Esophagus squamous epithelium (tissue), 5 donors: ENCODE measurements at places on chromosomes 6 and 20.

DNA sequence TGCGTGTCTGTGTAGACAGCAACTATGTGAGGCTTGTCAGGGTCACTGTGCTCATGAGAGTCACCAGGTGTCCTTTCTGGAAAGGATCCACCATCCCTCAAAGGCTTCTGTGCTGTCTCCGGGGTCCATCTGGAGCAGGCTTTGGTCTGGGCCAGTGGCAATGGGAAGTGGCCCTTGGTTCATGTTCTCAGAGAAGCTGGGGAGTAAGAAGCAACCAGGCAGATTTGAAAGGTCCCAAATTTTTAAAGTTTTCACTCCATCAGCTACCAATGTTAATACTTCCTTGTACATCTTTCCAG lies 68.2 kb downstream of the GCNT2 start:
- no peak for DNase-seq

- no peak for DNase-seq
These were observed 118.7 kb downstream of the HFE start for GRCh38 chr6:26205625-26206574.

GRCh38 chr20:815914-816606 lies 17.5 kb upstream of the FAM110A start:
- DNase-seq: no peak

DNA sequence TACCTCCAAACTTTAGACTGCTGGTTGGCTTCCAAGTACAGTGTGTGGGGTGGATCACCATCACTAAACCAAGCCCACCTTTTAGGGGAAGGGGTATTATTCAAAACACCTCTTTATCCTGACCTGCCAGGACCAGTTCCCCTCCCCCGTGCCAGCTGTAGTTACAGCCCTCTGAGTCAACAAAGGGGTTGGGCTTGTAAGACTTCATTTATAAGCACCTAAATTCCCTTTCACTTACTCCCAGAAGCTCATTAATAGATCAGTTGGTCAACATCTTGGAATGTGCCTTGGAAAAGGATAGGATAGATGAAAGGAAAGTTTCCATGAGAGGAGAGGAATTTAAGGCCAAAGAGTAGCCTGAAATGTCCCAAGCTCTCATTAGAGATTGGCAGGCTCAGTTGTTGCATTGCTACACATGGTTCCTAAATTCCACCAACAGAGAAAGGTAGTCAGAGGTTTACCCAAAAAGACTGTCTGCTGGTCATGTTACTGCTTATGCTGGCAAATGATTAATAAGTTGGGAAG lies 59.2 kb downstream of the TNFAIP3 start:
- DNase-seq: no peak

GRCh38 chr6:24255676-24256075 lies 102.2 kb downstream of the DCDC2 start:
- no peak for DNase-seq

GRCh38 chr6:78629836-78630235 lies 237.5 kb upstream of the IRAK1BP1 start:
- no peak for DNase-seq

GRCh38 chr6:55841341-55841740 lies 34.0 kb downstream of the BMP5 start:
- no peak for DNase-seq

GRCh38 chr6:3163248-3163594 lies 5.9 kb upstream of the TUBB2A start:
- DNase-seq: no peak

- no peak for DNase-seq
These were observed 30.4 kb upstream of the MROH8 start for GRCh38 chr20:37209661-37210314.

DNA sequence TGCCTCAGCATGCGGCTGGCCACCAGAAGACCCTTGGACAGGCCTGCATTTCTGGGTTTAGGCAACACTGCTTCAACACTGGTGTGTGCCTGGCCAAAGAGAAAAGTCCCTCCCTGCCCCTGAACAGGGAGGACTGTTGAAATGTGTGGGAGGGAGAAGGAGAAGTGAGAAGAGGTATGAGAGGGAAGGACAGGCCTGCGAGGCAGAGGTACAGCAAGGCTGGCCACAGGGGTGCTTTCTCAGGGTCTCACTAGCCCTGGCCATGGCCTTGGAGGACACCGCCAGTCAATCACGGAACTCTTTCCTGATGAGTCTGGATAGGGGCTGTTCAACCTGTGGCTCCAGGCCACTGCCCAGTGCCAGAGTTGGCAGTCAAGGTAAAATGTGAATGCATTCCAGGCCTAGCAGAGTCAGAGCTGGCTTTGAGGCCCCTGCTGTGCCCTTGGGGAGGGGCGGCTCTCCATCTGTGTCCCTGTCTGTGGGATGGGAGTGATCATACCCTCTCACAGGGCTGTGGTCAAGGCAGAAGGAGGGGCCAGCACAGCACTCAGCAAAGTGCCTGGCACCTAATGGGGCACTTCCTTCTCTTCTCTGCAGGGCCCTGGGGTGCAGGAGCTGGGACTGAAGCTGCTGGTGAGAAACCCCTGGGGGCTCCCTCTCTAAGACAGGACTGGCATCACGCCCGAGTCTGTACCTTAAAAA lies 43.2 kb upstream of the CDH22 start:
- DNase-seq: no peak

- DNase-seq: no peak
These were observed 192.0 kb downstream of the CD109 start for GRCh38 chr6:73888050-73888449.

- no peak for DNase-seq
These were observed 346.3 kb downstream of the BMP2 start for GRCh38 chr20:7113577-7114466.

- no peak for DNase-seq
These were observed 31.3 kb upstream of the ZFAND3 start for GRCh38 chr6:37788259-37788658.

DNA sequence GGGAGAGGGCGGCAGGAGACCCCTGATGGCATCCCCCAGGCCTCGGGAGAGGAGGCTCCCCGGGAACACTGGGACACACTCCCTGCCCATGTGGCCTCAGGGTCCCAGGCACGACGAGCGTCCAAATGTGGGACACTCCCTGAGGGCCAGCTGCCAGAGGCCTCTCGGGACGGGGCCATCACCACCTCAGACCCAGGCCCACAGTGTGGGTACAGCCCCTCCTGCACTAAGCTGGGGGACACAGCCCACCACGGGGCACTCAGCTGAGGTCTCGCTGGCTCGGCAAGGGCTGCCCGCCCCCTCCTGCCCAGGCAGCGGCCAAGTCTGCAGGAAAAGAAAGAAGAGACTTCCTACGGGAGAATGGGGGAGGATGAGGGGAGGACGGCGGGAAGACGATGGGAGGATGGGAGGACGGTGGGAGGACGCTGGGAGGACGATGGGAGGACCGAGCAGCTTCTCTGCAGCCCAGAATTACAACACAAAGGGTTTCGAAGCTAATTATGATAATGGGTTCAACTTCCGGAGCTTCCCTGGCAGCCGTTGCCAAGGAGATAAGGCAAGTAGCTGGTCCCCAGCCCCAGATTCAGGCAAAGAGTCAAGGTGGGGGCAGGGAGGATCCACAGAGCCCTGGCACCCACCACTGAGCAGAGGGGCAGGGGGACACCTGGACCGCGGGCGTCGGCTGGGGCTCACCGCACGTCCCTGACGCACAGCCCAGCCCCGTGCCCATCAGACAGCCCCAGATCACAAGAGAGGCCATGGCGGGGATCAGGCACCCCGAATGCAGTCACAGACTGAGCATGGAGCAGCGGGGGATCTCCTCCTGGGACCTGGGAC lies 17.5 kb downstream of the KCNQ2 start:
- DNase-seq: no peak

DNA sequence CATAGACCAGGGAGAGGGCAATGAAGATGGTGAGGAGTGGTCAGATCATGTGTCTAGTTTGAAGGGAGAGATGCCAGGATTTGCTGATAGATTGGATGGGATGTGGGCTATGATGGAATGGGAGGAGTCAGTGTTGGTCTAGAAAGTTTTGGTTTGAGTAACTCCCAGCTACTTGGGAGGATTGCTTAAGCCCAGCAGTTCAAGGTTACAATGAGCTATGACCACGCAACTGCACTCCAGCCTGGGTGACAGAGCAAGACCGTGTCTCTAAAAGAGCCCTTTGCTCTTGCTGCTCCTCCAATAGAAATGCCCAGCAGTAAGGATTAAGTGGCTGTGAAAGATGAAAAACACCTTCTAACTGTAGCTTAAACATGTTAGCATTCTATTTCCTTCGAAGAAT lies 18.2 kb upstream of the LAMP5 start:
- DNase-seq: no peak

- no peak for DNase-seq
These were observed 271.3 kb downstream of the KHDC1L start for GRCh38 chr6:72953971-72954381.

GRCh38 chr6:142545147-142545546 lies 243.3 kb downstream of the ADGRG6 start:
- no peak for DNase-seq

GRCh38 chr6:25934735-25935313 lies 4.3 kb upstream of the SLC17A2 start:
- no peak for DNase-seq

- no peak for DNase-seq
These were observed 81.5 kb downstream of the RTN4IP1 start for GRCh38 chr6:106547601-106548453.

DNA sequence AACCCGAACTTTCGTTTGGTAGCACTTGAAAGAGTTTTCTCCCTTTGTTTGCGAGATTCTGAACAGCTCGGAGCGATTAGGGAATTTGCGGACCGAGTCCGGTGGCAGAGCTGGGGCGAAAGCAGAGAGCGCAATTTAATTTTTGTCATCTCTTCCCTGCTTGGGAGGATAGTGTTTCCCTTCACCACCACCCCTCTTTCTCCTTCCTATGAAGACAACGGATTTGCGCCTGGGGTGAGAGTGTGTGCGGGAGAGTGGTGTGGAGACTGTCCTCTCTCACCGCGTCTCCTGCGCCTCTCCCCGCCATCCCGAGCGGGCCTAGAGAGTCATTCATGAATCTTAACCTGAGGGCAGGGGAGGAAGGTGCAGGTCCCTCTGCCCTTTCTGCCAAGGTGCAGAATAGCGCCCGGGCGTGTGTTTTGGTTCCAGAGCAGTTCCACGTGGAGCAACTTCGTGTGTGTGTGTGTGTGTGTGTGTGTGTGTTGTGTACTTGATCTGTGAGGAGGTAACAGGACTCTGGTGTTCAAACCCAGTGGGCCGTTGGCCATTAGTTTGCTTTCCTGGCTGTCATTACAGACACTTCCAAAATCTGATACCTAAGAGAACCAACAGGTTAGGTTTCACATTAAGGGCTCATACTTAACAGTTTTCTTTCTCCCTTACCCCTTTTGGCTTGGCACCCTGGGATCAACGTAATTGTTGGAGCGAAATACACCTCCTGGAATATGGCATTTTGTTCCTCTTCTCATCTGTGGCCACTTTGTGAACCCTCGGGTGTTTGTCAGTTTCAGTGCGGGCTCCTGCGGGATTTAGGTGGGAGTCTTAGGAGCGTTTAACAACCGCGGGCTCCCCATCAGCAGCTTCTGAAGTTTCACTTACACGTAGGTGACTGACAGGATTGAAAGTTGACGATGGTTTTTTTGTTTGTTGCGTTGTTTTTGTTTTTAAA lies 1.8 kb downstream of the EYA4 start:
- DNase-seq: no peak

DNA sequence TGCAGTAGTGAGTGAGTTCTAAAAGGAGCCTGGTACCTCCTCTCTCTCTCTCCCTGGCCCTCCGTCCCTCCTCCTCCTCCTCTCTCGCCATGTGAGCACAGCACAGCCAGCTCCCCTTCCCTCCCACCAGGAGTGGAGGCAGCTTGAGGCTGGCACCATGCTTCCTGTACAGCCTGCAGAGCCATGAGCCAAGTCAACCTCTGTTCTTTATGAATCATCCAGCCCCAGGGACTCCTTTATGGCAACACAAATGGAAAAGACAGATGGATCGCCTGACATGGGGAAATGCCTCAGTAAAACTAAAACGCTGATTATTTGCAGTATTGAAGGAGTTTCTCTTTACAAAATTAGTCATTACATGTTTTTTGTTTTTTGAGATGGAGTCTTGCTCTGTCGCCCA lies 233.7 kb upstream of the ARID1B start:
- DNase-seq: no peak

- no peak for DNase-seq
These were observed 35.6 kb downstream of the RIOK1 start for GRCh38 chr6:7424967-7425807.

DNA sequence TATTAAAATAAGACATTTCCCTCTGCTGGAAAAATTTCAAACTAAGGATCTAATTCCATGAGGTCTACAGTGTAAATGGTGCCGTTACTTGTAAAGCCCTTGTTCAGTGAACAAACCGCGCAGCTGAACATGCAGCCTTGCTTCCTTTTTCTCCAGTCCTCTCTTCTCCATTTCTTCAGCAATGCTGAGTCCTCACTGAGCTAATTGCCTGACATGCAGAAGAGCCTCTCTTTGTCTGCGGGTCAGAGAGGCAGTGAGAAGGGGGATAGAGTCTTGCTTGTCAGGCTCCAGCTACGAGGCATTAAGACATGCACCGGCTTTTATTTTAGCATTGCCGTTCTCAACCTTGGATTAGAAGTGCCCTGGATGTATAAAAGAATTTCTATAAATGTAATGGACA lies 25.7 kb downstream of the ZDHHC14 start:
- DNase-seq: no peak

GRCh38 chr6:140182821-140183220 lies 808.4 kb upstream of the CITED2 start:
- DNase-seq: no peak
